ENCODE measurements at places on chromosomes 5 and 9.

DNA sequence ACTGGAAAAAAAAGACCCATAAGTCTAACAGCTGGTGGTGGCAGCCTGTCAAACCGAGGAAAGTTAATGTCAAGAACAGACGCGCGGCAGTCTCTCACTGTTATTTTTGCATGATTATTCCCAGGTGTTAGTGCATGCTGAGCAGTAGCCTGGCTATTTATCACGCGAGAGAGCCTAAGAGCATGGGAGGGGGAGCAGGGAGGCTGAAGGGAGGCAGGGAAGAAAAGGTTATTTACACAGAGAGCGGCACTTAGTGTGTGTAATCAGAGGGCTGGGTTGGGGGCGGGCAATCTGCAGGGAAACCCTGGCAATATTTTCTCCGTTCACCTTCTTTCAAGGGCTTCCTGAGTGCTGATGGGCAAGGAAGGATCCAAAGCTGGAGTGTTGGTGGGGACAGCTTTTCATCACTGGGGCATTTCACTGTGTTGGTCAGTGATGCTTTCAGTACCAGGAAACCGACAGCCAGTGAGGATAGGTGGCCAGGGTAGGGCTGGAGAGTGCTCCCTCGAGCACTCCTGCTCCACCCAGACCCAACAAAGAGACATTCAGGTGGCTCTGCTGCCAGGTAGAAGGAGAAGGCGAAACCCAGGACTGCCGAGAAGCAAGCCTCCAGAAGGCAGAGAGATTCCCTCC is 39.6 kb downstream of the ZNF608 start:
- DNase-seq = no peak

DNA sequence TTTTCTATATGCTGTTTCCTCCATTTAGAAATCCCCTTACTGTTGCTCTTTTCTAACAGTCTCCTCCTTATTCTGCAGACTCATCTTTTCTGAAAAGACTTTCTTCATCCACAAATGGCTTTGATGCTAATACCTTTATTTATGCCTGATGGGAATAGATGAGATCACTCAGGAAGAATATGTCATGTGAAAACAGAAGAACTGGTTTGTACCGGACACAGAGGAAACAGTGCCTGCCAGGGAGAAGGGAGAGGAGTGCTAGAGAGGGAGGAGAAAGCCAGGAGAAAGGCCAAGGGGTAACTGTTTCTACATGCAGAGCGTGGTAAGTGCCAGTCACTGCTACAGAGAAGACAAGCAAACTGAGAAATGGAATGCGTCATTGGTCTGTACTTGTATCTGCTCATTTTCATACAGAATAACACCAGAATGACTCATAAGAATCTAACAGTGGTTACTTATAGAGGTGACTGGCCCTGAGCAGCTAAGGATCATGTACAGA is 45.9 kb upstream of the PJA2 start:
- no peak for DNase-seq

GRCh38 chr5:112006721-112007120 is 249.7 kb upstream of the NREP start:
- no peak for DNase-seq

GRCh38 chr9:108057421-108058134 is 568.0 kb upstream of the KLF4 start:
- DNase-seq = no peak

- DNase-seq = no peak
Measured at GRCh38 chr9:120587328-120587727, 7.4 kb upstream of the CDK5RAP2 start.

GRCh38 chr9:124940521-124940893 is 376 bp downstream of the GOLGA1 start:
- DNase-seq = no peak

GRCh38 chr5:80181618-80182211 is 74.1 kb downstream of the SERINC5 start:
- DNase-seq = no peak

DNA sequence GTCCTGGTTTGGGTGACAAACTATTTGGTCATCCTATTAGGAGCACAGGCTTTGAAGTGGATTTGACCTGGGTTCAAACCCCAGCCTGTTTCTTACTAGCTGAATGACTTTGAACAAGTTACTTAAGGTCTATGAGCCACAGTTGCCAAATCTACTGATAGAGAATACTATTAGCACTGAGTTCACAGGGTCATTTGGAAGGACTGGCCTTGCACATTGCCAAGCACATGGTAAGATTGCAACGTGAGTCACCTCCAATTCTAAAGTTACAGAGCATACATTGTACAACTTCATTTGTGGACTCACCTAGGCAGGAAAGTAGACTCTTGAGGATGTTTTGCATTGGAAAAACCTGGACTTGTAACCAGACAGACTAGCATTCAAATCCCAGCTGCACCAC is 38.9 kb downstream of the MFAP3 start:
- DNase-seq = no peak

GRCh38 chr9:114718801-114719221 is 36.8 kb upstream of the TEX48 start:
- DNase-seq = no peak

DNA sequence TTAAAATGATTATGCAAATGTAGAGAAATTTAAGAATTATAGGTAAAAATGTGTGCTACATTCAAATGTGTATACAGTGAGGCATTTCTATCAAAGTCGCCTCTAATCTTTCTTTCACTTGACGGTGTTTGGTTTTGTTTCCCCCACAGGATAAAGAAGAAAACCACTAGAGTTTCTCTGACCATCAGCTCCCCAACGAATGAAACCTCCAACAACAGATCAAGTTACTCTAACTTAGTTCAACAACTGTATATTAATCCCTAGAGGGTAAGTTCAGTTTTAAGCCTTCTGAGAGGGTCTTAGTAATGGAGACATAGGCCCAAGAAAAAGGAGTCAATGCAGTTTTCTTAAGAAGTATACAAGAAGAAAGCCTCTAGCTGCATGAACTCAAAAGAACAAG is 11.5 kb upstream of the MYOT start:
- DNase-seq = no peak

- DNase-seq = no peak
Measured at GRCh38 chr9:98130576-98131228, 11.7 kb upstream of the TRIM14 start.

- DNase-seq = no peak
Measured at GRCh38 chr9:79559495-79560181, 12.1 kb upstream of the TLE4 start.

- DNase-seq = peak; percentile 34
Measured at GRCh38 chr9:101738566-101739183, at the start of gene GRIN3A. Gene GRIN3A, minus strand, starts transcription at chr9:101738647. Its CDS starts 668 bp downstream, at chr9:101737979.

GRCh38 chr9:18985464-18985951 is 47.5 kb downstream of the SAXO1 start:
- no peak for DNase-seq

GRCh38 chr5:40631236-40631635 is 48.5 kb upstream of the PTGER4 start:
- DNase-seq = no peak

GRCh38 chr9:3810231-3810630 is 284.4 kb upstream of the RFX3 start:
- DNase-seq = no peak

DNA sequence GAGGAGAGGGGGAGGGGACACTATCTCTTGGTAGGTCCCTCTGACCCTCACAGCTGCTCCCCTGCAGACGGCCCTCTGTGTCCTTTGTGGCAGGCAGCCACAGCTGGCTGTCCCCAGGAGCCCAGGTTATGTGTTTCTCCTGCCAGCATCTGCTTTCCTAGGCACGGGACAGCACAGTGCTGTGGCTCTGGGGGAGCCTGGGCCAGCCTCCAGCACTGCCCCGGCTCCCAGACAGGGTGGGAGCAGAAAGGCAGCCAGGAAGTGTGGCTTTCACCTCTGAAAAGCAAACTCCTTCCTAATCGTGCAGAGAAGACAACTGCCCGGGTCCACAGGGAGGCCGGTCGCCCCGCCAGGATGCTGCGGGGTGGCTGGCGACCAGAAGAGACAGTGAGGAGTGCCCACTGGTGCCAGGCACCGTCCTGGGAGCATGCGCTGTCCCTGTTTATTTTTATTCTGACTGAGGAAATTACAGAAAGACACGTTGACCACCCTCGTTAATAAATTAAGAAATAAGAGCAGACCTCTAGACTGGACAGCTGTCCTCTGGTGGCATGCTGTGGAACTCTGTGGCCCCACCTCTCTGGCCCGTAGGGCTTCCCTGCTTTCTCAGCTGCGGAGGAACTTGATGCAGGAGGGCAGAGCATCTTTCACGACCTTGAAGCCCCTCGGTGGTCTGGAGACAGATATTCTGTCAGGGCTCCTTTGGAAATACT is 240.3 kb downstream of the FANCC start:
- DNase-seq = peak; percentile 52

- peak; percentile 42 for DNase-seq
Measured at GRCh38 chr9:136488247-136489214, 5.7 kb upstream of the SEC16A start.

DNA sequence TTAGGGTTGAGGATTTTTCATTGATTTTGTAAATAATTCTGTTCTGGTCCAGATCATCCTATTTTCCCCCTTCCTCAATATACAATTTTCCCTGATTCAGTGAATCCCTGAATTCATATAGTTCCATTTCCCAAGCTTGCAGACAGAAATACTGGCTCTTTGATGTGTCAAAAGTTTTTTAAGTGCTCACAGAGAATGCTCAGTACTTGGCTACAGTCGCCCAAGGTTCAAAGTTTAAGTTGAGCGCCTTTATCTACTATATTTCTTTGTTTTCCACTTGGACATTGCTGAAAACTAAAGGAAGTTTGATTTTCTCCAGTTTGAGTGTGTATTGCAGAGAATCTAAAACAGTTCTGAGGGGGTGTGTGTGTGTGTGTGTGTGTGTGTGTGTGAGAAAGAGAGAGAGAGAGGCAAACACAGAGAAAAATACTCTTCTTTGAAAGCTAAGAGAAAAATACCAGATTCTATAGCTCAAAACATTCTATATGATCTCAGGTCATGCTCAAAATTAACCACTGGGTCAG is 136.2 kb upstream of the ACO1 start:
- DNase-seq = no peak

- no peak for DNase-seq
Measured at GRCh38 chr5:36908544-36909260, 32.1 kb downstream of the NIPBL start.

DNA sequence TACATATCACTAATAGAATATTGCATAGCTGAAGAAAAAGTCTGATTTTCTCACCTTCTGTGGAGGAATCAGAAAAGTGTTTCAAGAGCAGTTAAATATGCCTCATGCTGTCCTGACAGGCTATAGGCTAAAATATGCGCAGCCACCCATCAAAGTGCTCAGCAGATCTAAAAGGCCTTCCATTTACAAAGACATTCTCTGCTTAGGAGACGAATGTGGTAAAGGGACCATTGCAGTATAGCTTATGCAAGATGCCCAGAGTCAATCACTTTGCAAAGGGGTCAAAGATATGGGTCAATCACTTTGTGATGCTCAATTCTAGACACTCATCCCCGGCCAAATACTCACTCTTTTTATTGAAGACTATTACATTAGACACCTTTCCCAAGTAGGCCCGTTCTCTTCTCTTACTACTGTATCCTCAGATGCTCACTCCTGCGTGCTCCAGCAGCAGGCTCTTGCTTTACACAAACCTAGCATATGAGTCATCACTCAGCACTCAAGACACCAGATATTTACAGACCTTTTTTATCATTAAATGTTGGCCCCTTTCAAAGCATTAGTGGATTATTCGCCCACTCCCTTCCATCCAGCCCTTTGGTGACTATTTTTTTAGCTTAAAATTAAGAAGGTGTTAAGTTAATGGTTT is 568.2 kb upstream of the CDH18 start:
- DNase-seq = no peak

DNA sequence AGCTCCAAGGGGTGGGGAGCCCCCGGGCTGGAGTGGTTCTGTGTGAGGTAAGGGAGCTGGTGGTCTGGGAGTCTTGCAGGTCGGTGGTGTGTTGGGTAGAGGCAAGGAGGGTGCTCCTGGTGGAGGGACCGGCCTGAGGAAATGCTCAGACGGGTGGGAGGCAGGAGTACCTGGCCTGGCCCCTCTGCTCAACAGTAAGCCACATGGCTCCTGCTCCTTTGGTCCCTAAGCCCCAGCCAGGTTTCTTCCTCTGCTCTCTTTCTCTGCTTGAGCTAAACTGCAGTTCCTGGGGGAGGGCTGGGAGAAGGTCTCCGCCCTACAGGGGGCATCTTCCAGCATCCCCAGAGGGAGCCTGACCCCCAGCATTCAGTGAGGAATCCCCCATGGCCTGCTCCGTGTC is 17.2 kb downstream of the TSPAN17 start:
- no peak for DNase-seq

DNA sequence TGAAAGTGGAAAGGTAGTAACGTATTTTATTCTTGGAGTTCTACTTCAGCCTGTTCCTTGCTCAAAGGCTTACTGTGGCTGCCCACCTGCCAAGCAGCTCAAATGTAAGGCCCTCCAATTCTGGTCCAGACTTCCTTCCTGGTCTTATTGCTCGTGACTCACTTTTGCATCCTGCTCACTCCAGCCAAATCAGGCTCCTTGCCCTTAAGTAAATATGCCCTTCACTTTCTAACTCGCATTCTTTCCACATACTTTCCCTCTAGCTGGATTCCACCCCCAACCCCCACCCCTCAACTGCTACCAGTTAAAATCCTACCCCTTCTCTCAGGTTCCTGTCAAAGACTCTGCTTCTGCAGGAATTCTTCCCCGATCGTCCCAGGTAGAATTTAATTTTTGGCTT is 96.6 kb downstream of the GALNT10 start:
- no peak for DNase-seq

DNA sequence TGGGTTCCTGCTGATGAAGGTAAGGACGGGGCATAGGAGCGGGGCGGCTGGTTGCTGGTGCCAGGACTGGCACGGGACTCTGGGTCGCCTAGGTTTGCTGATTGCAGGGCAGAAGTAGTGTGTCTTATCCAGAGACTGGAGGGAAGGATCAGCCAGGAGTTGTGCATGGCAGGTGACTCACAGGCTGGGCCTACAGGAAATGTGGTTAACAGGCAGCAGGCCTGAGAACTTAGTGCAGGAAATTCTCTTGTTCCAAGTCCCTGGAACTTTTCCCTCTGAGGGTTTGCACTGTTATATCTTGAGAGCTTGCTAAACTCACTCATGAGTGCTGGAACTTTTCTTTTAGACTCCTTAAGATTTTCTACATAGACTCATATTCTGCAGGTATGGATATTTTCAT is 95.1 kb downstream of the ANXA2R start:
- no peak for DNase-seq

DNA sequence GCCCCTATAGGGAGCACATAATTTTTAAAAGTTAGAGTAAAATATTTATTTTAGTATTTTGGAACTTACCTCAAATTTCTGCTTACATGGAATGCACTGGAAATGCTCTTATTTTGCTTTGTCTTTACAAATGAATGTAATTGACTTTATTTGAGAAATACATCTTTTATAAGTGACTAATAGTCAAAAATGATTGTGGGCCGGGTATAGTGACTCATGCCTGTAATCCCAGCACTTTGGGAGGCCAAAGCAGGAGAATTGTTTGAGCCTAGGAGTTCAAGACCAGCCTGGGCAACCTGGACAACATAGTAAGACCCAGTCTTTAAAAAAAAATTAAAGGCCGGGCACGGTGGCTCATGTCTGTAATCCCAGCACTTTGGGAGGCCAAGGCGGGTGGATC is 5.8 kb downstream of the HMGCR start:
- DNase-seq = no peak

- no peak for DNase-seq
Measured at GRCh38 chr5:144017119-144017518, 153.3 kb downstream of the YIPF5 start.

- DNase-seq = no peak
Measured at GRCh38 chr9:4640027-4640426, 22.1 kb upstream of the PLPP6 start.

GRCh38 chr9:136115206-136115605 is 3.5 kb downstream of the TMEM250 start:
- no peak for DNase-seq

- no peak for DNase-seq
Measured at GRCh38 chr5:157203417-157203816, 22.8 kb downstream of the ITK start.

GRCh38 chr9:35771075-35771433 is 17.0 kb upstream of the MSMP start:
- no peak for DNase-seq
